EH (cell line): ENCODE measurements at places on chromosomes 1 and 21.

- peak; percentile 11 for DNase-seq
Measured at GRCh38 chr1:64087768-64088167, 115.7 kb upstream of the UBE2U start.

GRCh38 chr1:22217811-22218460 is 75.0 kb upstream of the WNT4 start:
- DNase-seq = no peak

DNA sequence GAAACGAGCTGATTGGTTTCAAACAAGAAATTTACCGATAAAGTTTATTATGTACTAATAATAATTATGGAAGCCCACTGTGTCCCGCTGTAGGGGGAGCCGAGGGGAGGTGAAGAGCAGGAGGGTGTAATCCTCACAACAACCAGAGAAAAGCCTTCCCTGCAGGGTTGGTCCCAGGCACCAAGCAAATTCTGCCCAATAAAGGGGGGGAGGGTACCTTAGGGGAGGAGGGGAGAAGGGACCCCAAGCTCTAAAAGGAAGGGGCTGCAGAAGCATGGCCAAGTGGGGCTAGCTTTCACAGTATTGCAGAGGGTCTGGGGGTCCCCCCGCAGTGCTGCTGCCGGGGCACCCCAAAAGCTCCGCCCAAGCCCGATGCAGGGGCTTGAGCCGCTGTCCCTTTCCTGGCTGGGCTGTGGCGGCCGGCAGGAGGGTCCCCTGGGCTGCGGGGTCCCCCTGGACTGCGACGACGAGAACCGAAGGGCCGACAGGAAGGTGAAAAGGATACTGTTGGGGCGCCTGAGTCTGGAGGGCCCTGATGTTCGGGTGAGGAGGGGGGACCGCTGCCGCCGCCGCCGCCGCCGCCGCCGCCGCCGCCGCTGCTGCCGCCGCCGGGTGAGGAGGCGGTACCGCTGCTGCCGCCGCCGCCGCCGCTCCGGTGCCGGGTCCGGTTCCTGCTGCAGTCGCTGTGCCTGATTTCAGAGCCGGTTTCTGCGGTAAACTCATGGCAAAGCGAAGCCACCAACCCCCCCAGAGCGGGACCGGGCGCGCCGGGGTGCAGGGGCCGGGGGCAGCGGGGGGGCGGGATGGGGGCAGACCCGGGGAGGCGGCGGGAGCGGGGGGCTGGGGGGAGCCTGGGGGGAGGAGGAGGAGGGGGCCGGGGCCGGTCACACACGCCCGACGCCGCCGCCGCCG is 771 bp downstream of the EIF4G3 start:
- peak; percentile 34 for DNase-seq

DNA sequence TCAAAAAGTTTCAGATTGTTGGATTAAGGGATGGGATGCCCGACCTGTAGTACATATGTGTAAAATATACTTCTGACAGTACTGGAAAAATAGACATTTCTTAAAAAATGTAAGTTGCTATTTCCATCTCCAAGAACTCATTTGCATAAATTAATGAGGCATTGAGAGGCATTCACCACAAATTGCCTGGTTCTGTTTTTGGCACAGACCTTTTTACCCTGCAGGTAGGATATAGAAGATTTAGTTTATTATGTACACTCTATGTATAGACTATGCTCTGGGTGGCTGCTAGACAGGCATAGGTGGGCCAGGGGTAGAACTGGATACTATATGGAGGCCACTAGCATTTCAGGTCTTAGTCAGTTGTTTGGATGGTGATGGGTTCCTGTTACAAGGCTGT is 8.0 kb downstream of the CCDC17 start:
- DNase-seq = no peak

DNA sequence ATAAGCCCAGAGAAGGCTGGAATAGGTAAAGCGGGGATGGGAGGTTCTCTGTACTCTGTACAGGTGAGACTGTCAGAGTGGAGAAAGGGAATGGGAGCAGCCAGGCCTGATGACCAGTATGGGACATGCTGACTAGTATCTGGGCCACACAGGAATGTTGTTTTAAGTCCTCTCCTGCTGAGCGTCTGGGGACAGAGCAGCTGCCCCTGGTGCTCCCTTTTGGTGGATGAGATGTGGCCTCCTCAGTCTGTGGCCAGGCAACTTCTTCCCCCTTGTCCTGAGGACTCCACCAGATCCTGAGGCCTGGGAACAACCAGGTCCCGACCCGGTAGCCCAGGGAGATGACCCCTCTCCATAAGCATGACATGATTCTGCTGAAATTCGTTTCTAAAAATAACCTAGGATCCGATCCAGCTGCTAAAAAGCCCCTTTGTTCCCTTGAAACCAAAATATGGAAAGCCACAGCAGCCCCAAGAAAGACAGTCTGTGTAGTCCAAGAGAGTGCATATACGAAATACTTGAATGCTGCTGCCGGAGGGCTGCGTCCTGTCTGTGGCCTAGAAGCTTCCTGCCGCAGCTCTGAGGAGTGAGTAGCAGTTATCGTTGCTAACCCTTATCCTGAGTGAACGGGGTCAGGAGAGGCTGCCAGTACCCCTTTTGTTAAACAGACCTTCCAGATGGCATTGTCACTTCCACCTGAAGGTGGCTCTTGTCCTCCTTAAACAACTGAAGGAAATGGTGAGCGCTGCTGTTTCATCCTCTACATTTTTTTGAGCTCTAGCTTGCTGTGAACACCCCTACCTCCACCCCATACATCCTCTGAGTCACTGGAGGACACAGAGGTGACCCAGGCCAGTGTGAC is 47.1 kb downstream of the ATP2B4 start:
- peak; percentile 98 for DNase-seq

GRCh38 chr1:193321242-193321840 is 134.9 kb upstream of the B3GALT2 start:
- DNase-seq = peak; percentile 73

DNA sequence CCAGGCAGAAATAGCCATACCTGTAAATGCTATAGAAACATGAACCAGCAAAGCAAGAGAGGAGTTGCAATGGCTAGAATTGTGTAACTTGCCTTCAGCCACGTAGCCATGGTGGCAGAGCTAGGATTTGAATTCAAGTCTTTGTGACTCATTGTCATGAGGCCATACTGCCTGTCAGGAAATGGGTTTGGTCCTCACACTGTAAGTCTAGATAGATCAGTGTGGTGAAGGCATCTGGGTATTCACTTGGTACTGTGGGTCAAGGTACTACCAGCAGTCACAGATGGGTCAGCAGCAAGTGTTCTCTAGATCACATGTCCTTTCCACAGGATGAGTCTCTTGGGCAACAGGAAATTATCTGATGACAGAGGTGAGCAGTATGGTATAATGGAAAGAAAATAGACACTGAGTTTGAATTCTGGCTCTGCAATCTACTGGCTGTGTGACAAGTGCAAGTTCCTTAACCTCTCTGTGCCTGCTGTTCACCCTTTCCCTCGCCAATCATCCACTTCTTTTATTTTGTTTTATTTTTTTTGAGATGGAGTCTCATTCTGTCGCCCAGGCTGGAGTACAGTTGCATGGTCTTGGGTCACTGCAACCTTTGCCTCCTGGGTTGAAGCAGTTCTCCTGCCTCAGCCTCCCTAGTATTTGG is 36.9 kb downstream of the FGGY start:
- DNase-seq = no peak

- DNase-seq = no peak
Measured at GRCh38 chr1:24969596-24970398, 39.7 kb upstream of the RUNX3 start.

GRCh38 chr1:218700666-218701065 is 355.5 kb downstream of the TGFB2 start:
- no peak for DNase-seq

GRCh38 chr1:155981266-155982088 is 3.1 kb upstream of the ARHGEF2 start:
- peak; percentile 94 for DNase-seq

DNA sequence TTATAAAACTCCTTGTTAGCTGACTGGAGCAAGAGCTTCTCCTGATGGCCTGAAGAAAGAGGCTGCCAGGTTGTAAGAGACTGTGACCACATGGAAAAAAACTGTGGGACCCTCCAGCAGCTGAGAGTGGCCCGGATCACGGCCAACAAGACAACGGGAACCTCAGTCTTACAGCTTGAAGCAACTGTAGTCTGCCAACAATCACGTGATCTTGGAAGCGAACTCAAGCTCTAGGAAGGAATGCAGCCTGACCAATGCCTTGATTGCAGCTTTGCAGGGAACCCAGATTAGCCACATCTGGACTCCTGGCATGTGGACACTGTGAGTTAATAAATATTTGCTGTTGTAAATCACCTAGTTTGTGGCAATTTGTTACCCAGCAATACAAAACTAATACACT is 442.6 kb upstream of the PRMT6 start:
- no peak for DNase-seq

GRCh38 chr1:5385096-5385799 is 607.0 kb downstream of the NPHP4 start:
- DNase-seq = no peak

DNA sequence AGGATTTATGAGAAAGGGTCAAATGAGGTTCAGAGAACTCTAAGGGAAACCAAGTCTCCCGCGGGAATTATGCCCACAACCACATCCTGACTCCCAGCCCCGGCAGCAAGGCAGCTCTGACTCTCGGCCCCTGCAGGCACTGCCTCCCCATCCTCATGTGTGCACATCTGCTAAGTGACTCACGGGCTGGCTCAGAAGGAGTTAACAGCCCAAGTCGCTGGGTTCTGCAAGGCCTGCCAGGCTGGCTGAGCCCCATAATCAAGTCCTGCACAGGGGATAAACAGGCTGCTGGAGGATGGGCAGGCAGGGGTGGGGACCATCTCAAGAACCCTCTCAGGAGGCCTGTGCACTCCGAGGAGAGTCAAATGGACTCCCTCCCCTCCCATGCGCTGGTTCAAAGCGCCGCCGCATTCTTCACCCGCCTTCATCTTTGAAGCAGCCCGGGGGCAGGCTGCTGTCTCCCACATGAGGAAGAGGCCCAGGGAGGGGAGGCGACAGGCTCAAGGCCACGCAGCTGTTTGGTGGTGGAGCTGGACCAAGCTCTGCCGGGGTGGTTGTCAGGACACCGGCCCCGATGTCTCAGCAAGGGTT is 344.3 kb downstream of the MATN1 start:
- peak; percentile 97 for DNase-seq

GRCh38 chr1:22229379-22229778 is 86.5 kb upstream of the WNT4 start:
- no peak for DNase-seq

DNA sequence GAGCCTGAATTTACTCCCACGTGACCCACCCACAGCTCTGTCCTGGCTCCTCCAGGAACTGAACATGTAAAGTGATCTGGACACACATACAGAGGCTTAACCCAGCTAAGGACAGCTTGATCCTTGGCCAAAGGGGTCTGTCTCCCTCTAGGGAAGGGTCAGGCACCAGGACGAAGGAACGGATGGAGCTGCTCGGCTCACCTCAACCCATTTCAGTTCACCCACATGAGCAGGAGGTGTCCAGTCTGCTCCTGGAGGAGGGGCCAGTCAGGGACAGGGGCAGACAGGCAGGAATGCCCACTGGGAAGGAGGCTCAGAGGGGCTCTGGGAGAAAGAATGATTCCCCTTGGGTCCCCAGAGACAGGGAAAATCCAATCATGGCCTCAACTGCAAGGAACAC is 567.2 kb downstream of the PTPRU start:
- no peak for DNase-seq

DNA sequence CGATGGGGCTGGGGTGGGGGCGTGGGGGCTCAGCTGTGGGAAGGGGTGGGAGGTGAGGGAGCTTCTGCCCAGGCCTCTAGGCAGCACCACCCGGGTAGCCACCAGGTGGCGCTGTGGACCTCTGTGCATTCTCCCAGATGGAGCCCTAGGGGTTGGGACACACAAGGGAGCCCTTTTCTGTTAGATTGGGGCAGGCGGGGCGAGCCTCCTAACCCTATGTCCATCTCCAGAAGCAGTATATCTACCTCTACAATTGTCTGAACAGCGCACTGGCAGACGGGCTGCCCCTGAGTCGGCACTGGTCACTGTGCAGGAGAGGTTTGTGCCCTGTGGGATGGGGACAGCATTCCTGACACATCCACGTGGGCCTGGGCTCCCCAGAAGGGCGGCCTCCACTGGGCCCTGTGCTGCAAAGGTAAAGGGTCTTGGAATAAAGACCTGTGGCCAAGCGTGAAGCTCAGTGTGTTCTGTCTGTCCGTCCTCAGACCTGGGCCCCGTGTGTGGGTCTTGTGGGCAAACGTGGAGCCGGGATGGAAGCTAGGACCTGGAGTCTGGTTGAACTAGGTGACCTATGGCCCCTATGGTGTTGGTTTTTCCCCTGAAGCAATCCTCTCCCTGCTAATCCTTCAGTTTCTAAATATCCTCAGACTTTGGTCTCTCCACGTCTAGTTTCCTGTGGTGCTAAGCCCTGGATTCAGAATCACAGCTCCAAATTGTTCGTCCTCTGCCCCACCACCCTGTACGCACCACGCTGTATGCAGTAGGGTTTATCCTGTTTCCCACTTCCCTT is 4.4 kb upstream of the LGR6 start:
- peak; percentile 66 for DNase-seq

GRCh38 chr1:90840352-90840751 is 123.2 kb upstream of the BARHL2 start:
- no peak for DNase-seq

GRCh38 chr21:32131960-32132359 is 146.9 kb downstream of the MIS18A start:
- peak; percentile 23 for DNase-seq

DNA sequence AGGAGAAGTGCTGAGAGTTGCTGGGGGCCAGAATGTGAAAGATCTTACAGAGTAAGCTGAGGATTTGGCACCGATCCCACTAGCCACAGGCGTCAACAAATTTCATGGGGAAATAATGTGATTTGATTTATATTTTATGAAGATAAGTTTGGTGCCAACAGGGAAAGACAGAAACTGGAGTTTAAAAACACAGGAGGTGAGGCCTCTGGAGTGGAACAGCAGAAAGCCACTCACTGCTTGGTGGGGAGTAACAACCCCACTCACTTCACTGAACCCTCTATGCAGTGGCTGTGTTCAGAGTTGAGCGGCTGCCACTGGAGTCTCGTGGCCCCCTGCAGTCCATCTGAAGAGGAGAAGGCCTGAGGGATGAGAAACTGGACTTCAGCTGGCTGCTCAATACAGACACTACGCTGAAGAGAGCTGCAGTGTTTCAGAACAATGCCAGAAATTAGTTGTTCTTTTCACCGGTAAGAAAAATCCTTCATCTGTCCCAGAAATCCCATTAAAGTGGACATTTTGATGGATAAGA is 48.0 kb upstream of the RXRG start:
- DNase-seq = no peak

DNA sequence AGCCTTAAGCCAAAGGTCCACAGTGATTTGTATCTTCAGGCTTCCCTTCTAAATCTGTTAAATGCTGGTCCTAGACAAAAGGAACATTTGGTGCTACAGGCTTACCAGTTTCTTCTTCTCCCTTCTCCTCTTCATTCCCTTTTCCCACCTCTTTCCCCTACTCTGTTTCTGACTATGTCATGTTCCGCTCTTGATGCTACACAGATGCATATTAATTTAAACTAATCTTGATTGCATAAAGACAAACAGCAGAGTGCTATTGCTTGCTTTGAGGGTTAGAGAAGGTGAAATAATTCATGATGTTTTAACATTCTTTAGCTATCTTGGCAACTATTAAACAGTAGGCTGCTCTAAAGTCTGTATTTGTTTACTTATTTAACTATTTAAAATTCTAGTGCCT is 34.3 kb upstream of the COL24A1 start:
- DNase-seq = no peak
